Activated T-cell treated with anti-CD3 and anti-CD28 coated beads, Interleukin-2, amount 50 U/mL, for 4 hours (primary cell): ENCODE measurements at places on chromosomes 11 and 22.
A peak's percentile ranks its signal among the peaks of the same experiment; 100 is the strongest.

DNA sequence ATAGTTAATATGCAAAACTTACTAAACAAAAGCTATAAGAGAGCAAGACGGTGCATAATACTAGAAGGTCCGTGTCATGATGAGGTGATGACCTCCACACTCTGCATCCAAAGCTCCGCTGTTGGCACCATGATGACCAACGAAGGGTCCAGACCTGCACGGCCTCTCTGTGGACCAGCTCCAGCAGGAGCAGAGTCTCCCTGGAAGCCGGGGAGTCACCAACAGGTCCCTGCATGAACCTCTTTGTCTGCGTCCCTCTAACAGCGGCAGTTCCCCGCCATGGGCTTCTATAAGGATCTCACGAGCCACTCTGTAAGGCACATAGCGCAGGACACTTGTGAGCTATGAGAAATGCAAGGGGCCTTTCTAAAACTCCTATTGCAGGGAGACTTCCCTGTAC, 517.3 kb downstream of the BRD1 start:
- no peak for DNase-seq

DNA sequence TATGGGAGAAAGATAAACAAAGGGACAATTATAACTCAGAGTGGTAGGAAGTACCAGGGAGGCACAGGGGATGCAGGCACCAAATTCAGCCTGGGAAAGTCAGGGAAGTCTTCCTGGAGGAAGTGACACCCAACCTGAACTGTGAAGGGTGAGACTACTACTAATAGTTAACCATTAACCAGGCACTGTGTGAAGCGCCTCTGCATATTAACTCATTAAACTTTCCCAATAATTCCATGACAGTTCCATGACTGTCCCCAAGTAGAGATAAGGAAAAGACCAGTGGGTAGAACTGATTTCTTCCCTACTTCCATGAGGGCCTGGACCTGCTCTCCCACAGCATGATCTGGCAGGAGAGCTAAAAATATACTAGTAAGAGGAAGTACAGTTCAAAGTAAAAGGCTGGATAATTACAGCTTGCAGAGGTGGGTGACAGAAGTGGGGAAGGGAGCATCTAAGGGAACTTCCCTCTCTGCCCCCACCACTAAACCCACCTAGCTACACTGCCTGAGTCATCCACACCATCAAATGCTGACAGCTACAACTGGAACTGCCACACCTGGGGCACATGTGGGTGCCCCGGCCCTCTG, 4.7 kb upstream of the AP1B1 start:
- DNase-seq, result no peak

- no peak for DNase-seq
Measured at GRCh38 chr11:59025097-59025496, 61.0 kb upstream of the GLYATL1B start.

DNA sequence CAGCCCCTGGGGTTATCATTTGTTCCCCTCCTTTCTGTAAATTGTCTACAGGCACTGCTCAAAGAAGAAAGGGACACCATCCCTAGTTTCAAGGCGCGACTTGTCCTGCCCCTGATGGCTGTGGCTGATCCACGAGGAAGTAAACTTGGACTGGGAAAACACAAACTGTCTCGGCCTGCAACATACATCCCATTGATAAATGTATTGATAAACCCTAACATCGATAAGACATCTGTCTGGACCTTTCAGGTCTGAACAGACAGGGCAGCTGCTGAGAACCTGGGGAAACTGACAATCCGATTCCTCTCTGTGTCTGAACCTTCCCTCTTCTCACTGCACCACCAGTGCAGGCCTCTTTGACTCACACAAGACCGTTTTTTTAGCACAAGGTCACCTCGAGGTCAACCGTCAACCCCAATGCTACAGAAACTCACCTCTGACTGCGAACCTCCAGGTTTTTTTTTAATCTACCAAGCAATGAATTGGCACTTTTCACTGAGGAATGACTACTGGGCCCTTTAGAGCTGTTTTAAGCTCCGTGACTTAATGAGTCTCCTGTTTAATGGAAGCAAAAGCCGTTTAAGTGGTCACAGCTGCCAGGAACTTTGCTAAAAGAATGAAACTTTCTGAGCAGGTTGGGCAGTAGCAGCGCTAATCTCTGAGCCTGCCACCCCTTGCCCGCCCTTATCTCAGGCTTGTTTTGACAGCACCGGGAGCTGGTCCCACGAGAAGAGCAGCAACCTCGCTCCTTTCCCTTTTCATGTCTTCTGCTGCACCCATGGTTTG, 203.8 kb upstream of the TMEM45B start:
- no peak for DNase-seq

DNA sequence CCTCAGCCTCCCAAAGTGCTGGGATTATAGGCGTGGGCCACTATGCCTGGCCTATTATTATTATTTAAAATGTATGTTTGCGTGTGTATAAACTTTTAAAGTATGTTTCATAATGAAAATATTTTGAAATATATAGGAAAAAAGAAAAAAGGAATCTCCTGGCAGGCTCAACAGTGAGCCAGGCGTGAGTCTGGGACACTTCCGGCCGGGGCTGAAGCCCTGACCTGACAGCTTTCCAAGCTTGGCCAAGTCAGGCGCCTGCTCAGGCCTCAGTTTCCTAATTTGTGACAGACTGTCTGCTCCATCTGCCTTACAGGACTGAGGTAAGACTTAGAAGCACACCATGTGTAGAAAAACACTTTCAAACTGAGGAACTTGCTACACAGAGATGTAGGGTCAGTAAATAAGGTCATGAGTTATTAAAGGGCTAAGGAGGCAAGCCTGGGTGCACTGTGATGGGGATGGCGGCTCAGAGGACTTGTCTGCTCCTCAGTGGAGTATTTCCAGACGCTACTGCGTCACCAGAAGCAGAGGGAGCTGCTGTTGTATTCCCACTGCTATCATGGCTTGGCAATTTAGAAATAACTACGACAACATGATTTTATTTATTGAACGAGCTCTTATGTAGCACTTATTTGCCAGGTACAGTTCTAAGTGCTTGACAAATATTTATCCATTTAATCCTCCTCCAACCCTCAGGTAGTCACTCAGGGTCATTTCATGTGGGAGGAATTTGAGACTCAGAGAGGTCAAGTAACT, 100.1 kb downstream of the PRR5L start:
- DNase-seq, result no peak

DNA sequence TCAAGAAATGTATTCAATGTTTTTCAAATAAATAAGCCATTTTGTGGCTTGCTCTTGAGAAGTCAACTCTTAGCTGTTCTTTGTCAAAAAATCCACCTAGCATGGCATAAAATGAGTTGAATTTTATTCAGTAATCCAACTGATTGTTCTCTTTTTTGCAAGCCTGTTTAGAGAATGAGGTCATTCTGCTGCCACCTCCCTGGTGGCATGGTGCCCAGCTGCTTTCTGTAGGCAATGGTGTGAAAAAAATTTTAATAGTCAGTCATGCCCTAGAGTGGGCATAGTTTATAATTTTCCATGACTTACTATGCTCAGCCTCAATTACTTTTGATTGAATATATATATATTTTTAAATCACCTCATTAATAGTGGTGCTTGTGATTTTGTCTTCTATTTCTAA, 177.2 kb downstream of the INSC start:
- no peak for DNase-seq

GRCh38 chr11:75845324-75845723, 30.3 kb downstream of the UVRAG start:
- DNase-seq, result no peak

GRCh38 chr11:72932132-72932570, 117.9 kb downstream of the ATG16L2 start:
- DNase-seq, result no peak

GRCh38 chr11:27482793-27483192, 10.2 kb upstream of the LGR4 start:
- no peak for DNase-seq

GRCh38 chr11:78878631-78879030, 304.0 kb upstream of the NARS2 start:
- DNase-seq, result no peak

- peak; percentile 62 for DNase-seq
Measured at GRCh38 chr11:59097113-59097708, 9.8 kb upstream of the FAM111B start.

DNA sequence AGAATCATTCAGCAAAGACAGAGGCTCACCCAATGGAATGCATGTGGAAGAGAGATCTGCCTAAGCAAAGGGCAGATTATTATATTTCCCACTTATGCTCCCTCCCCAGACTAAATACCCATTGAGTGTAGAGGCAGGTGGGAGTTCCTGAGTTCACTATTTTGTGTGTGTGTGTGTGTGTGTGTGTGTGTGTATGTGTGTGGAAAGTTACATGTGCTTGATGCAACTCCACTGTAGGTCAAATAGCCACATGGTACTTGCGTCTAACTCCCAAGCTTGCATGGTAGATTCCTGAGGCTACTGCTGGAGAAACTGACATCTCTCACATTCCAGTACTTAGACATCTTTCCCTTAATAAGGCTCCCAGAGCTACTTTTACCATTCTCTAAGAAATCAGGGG, 3.4 kb upstream of the COPB1 start:
- DNase-seq, result no peak

- no peak for DNase-seq
Measured at GRCh38 chr22:42635531-42635930, 4.9 kb downstream of the ATP5MGL start.
